ENCODE measurements at places on chromosomes 11 and 22. TPM values are rescaled to one million over a fixed set of nuclear protein-coding genes. Genes with fewer than 3 reads are reported as not detected.

- DNase-seq: no peak
Observed at GRCh38 chr11:63791495-63792167, 21.6 kb upstream of the SPINDOC start.

DNA sequence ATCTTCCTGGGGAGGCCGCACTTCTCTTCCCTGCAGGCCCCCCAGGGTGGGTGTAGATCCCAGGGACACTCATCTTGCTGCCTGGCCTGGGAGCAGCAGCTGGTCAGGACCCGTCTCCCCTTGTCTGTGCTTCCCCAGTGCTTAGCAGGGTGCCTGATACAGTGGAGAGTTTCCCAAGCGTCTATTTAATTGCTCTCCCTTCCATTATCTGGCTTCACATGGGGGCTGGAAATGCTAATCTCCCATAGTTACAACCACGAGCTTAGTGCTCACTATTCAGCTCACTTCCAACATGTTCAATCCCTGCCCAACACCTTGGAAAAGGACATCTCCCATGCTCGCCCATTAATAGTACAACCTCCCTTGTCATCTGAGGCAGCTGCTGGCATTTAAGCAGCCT, 100.5 kb downstream of the DSCAML1 start:
- DNase-seq: no peak

Gene MUC2
- not detected for total RNA-seq

- DNase-seq: no peak
Observed at GRCh38 chr11:134739136-134739535, 327.1 kb upstream of the B3GAT1 start.

- no peak for DNase-seq
Observed at GRCh38 chr11:65189191-65189590, 7.5 kb downstream of the CAPN1 start.

Gene PANX3
- total RNA-seq: not detected

- DNase-seq: no peak
Observed at GRCh38 chr11:78131956-78132355, 7.5 kb downstream of the ALG8 start.

GRCh38 chr11:126115127-126115495, 52.4 kb upstream of the CDON start:
- peak; percentile 20 for DNase-seq

DNA sequence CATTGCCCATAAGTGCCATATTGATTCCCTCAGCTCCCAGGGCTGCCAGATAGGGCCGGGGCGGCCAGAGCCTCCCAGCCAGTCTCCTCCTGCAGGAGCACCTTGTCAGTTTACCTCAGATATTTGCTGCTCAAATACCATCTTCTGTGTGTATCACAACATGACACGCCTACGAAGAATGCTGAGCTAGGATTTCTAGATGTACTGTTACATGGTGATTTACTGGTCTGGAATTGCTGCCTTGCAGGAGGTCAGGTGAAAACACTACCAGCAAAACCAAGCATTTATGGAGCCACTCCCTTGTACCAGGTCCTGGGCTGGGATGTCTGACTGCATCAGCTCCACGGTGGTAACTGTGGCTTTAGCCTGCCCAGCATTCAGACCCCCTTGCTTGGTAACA, 11.8 kb downstream of the MICAL3 start:
- DNase-seq: no peak

DNA sequence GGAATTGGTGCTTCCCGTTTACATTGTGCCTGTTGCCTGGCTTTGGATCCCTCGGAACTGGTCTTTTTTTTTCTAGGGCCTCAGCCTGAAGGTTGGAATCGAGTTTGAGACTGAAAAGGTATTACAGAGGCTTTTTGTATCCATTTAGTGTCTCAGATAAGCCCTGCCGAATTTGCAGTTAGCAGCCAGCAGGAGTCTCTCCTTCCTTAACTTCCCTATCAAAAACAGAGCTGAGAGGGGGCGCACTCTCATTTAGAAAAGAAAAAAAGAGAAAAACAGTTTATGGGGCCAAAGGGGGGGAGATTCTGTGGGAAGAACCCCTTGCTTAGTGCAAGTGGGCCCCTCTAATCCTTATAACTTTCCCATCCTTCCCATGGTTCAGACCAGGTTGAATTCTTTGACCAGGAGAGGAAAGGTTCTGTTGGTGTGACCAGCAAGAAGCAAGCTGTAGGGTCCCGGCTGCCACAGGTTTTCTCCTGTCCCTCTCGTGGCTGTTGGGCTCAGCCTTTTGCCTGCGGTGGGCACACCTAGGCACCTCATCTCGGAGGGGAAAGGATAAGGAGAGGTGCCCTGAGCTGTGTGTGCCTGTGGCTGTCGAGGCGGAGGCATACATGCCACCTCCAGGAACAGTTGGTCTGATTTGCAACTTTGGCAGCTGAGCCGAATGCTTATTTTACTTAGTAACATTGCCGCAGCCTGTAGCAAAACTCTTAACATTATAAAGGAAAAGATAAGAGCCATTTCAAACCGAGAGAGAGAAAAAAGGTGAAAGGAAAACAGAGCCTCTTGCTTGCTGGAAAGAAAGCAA, 565.0 kb upstream of the CNTN5 start:
- no peak for DNase-seq
